Right lobe of liver (tissue), 6 donors: ENCODE measurements at places on chromosomes 2 and 18. TPM values are rescaled to one million over a fixed set of nuclear protein-coding genes. Genes with fewer than 3 reads are reported as not detected.

- H3K4me3 ChIP-seq = peak overlapping the region; percentile 76
- no peaks in the 10 kb centered on the region for H3K27me3 ChIP-seq
- peak overlapping the region; percentile 88 for H3K27ac ChIP-seq
- no peak for DNase-seq
Observed at GRCh38 chr2:171158790-171159371, 1.8 kb downstream of the TLK1 start.

Gene CTAGE1
- total RNA-seq = not detected

Gene KCTD1
- 3.7 TPM for total RNA-seq

DNA sequence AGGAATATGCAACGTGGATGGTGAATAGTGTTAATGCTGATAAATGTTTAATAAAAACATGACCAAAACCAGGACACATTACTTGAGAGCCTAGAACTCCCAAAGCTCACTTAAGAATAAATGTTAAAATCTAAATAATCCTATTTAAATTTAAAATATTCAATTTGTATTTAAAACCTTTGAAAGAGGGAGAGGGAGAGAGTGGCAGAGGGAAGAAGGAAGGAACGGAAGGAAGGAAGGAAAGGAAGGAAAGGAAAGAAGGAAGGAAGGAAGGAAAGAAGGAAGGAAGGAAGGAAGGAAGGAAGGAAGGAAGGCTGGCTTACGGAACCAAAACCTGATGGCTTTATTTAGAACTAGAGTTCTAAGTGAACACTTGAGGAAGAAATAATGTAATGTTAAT lies 324.1 kb upstream of the SYT4 start:
- H3K27ac ChIP-seq = no peak overlapping the region
- H3K27me3 ChIP-seq = no peaks in the 10 kb centered on the region
- H3K4me3 ChIP-seq = no peak overlapping the region
- DNase-seq = no peak

Gene ALKAL2
- 0.49 TPM for total RNA-seq

Gene GATA6
- 13.4 TPM for total RNA-seq

DNA sequence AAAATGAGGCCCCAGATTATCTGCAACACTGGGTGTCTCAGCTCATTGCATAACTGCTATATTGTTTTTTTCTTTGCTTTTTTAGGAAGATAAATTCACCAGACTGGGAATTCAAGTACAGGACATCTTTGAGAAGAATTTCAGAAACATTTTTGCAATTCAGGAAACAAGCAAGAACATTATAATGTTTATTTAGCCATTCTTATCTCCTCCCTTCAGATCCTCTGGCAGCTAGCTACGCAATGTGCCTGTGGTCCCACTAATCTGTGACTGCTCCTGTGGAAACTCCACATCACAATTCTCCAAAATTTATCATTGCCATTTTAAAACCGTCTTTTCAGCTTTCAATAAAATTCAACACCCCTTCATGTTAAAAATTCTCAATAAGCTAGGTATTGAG lies 126.8 kb downstream of the SP100 start:
- no peak overlapping the region for H3K4me3 ChIP-seq
- peaks cover 7% of the 10 kb centered on the region for H3K36me3 ChIP-seq
- H3K27me3 ChIP-seq = no peaks in the 10 kb centered on the region
- H3K4me1 ChIP-seq = no peaks in the 10 kb centered on the region
- H3K27ac ChIP-seq = no peak overlapping the region
- DNase-seq = no peak

GRCh38 chr2:224930124-224930523 lies 112.1 kb downstream of the DOCK10 start:
- H3K27ac ChIP-seq = peak overlapping the region; percentile 28
- DNase-seq = no peak
- no peaks in the 10 kb centered on the region for H3K27me3 ChIP-seq
- H3K4me1 ChIP-seq = no peaks in the 10 kb centered on the region
- H3K4me3 ChIP-seq = no peak overlapping the region
- no peaks in the 10 kb centered on the region for H3K36me3 ChIP-seq

DNA sequence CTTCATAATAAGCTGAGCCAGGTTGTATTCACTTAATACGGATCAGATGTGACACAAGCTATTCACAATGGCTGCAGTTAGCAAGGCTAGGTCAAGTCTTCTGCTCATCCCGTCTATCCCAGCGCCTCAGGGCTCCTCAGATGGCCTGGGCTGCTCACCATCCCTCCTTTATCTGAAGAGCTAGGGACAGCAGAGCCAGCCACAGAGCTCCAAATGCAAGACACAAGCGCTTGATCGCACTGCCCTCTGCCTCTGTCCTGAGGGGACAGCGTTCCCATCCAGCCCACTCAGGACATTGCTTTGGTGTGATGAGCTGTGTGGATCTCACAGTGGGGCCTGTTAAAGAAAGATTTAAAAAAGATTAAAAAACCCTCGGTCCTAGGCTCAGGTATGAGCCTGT lies 254.4 kb upstream of the HS6ST1 start:
- no peak overlapping the region for H3K4me3 ChIP-seq
- no peak for DNase-seq
- no peaks in the 10 kb centered on the region for H3K36me3 ChIP-seq
- no peaks in the 10 kb centered on the region for H3K4me1 ChIP-seq
- no peak overlapping the region for H3K27ac ChIP-seq

DNA sequence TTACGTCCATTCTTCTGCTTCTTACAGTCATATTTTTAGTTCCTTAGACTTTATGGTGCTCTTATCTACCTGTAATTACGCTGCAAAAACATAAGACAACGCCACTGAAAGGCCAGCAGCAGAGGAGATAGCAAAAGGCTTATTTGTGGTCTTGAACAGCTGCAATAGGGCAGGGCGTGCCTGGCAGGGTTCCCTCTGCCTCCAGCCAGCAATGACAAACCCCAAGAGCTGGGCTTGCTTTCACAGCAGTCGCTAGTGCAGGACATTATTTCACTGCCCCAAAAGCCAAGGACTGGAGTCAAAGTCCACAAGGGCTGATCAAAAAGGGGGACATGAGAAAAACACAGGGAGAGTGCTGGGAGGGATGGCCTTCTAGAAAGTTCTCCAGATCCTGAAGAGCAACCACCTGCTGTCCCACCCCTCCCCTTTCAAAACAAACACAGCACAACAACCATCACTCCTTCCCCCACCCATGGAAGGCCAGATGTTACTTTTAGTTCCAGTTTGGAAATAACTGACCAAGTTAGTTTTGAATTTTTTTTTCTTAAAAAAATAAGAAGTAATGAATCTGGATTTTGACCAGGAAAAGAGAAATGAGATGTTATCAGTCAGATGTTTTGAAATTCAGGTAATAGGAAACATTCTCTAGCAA lies 127.8 kb downstream of the RBMS1 start:
- no peaks in the 10 kb centered on the region for H3K36me3 ChIP-seq
- H3K4me3 ChIP-seq = no peak overlapping the region
- H3K27me3 ChIP-seq = no peaks in the 10 kb centered on the region

Gene KIF1A
- total RNA-seq = 0.49 TPM

Gene RND3
- 20.0 TPM for total RNA-seq

GRCh38 chr2:33223856-33224255 lies 252.6 kb upstream of the RASGRP3 start:
- H3K36me3 ChIP-seq = peaks cover 3% of the 10 kb centered on the region
- H3K4me1 ChIP-seq = peaks cover 6% of the 10 kb centered on the region
- H3K27ac ChIP-seq = no peak overlapping the region

DNA sequence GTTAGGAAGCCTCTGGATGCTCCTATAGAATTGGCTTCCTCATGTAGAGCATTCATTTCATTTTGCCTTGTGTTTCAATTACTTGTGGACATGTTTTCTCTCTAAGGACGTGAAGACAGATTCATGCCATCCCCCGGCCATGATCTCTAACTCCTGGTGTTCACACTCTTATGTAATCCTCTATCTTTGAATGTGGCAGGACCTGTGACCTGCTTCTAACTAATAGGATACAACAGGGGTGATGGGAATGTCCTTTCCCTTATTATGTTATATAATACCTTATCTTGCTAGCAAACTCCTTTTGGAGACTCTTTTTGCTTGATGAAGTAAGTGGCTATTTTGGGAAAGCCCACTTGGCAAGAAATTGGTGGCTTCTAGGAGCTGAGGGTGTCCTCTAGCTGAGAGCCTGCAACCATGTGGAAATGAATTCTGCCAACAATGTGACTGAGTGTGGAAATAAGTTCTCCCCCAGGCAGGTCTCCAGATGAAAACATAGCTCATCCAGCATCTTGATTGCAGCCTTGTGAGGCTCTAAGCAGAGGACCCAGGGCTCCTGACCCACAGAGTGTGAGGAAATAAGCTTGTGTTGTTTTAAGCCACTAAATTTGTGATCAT lies 13.8 kb downstream of the DPYSL5 start:
- H3K4me3 ChIP-seq = no peak overlapping the region
- no peaks in the 10 kb centered on the region for H3K36me3 ChIP-seq
- no peak overlapping the region for H3K27ac ChIP-seq
- DNase-seq = no peak
- H3K4me1 ChIP-seq = no peaks in the 10 kb centered on the region
- H3K27me3 ChIP-seq = no peaks in the 10 kb centered on the region

GRCh38 chr2:128371648-128372345 lies 53.1 kb upstream of the HS6ST1 start:
- no peak overlapping the region for H3K4me3 ChIP-seq
- no peaks in the 10 kb centered on the region for H3K36me3 ChIP-seq
- H3K27ac ChIP-seq = no peak overlapping the region
- no peaks in the 10 kb centered on the region for H3K4me1 ChIP-seq

DNA sequence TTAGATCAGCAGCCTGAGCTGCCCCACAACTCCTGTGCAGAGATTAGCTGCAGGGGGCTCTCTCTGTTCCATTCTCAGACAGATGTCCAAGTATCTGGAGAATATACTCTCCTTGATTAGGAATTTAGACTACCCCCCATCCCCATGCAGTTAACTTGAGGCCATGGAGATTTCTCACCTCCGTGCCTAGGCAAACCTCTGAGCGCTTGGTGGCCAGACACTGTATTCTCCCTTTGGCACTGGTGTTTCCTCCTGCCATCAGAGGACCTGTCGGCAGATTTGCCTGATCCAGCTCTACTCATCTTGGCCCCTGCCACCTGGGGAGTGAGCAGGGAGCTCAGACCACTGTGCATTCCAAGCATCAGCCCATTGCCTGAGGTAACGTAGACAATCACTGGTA lies 48.3 kb downstream of the ZNF804A start:
- DNase-seq = no peak
- no peaks in the 10 kb centered on the region for H3K27me3 ChIP-seq
- no peaks in the 10 kb centered on the region for H3K36me3 ChIP-seq
- H3K4me3 ChIP-seq = no peak overlapping the region
- no peak overlapping the region for H3K27ac ChIP-seq
- no peaks in the 10 kb centered on the region for H3K4me1 ChIP-seq

Gene IL1F10
- not detected for total RNA-seq

Gene PLEK
- total RNA-seq = 1.7 TPM

DNA sequence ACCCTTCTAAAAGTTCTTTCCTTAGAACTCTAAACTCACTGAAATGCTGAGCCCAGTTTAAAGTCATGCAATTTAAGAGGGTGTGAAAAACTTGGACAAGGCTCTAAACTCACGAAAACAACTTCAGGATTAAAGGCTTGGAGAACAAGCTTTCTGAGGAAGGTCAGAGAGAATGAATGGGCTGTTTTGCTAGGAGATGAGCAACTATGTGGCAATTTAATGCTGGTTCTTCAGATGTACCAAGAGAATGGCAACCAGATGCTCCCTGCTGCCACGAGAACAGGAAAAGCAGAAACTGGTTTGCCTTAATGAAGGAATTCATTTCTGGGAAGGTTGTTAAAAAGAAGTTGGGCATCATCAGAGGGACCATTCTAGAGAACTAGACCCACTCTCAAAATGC lies 77.8 kb upstream of the PMAIP1 start:
- H3K36me3 ChIP-seq = no peaks in the 10 kb centered on the region
- no peak overlapping the region for H3K4me3 ChIP-seq
- H3K27ac ChIP-seq = no peak overlapping the region
- no peak for DNase-seq
- no peaks in the 10 kb centered on the region for H3K27me3 ChIP-seq
